ENCODE measurements at places on chromosomes 7 and 10.

GRCh38 chr7:151053096-151053495 is 4.6 kb downstream of the CDK5 start:
- DNase-seq, result no peak

- peak; percentile 56 for DNase-seq
These were observed 41.7 kb downstream of the SP8 start for GRCh38 chr7:20744954-20745446.

DNA sequence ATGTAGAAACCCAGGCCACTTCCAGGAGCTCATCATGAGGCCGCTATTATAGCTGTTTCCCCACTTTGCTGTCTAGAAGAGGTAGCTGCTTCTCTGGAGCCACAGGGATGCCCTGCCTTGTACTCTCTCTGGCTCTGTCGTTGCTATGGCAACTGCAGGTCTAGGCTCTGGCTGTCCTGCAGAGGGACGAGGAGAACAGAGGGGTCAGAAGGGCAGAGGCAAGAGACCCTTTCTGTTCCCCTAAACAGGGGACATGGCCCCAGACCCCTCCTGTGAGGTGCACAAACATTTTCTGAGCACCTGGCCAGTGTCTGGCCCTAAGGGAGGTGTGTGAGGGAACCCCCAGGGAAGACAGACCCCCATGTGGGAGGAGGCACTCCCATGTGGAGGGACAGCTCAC is 31.4 kb downstream of the ITPRIP start:
- no peak for DNase-seq

- DNase-seq, result no peak
These were observed 235.7 kb downstream of the PRPF18 start for GRCh38 chr10:13822490-13822889.
